ENCODE measurements at places on chromosomes 11 and 22. TPM values are rescaled to one million over a fixed set of nuclear protein-coding genes. Genes with fewer than 3 reads are reported as not detected.

The SNRPD3 gene
- 100 TPM for total RNA-seq

The CCDC73 gene
- total RNA-seq = 0.05 TPM

The FJX1 gene
- 8.7 TPM for total RNA-seq

The ADAMTS8 gene
- 8.9 TPM for total RNA-seq
